Substantia nigra (tissue), 51 donors: ENCODE measurements at places on chromosomes 16 and 17.

GRCh38 chr16:50681021-50681885 lies at the start of gene SNX20:
SNX20 (minus strand) TSS chr16:50681312; CDS start chr16:50677526, 3,786 bp downstream.
- DNase-seq: no peak

GRCh38 chr16:64951193-64951592 lies 170.7 kb downstream of the CDH11 start:
- DNase-seq: no peak

DNA sequence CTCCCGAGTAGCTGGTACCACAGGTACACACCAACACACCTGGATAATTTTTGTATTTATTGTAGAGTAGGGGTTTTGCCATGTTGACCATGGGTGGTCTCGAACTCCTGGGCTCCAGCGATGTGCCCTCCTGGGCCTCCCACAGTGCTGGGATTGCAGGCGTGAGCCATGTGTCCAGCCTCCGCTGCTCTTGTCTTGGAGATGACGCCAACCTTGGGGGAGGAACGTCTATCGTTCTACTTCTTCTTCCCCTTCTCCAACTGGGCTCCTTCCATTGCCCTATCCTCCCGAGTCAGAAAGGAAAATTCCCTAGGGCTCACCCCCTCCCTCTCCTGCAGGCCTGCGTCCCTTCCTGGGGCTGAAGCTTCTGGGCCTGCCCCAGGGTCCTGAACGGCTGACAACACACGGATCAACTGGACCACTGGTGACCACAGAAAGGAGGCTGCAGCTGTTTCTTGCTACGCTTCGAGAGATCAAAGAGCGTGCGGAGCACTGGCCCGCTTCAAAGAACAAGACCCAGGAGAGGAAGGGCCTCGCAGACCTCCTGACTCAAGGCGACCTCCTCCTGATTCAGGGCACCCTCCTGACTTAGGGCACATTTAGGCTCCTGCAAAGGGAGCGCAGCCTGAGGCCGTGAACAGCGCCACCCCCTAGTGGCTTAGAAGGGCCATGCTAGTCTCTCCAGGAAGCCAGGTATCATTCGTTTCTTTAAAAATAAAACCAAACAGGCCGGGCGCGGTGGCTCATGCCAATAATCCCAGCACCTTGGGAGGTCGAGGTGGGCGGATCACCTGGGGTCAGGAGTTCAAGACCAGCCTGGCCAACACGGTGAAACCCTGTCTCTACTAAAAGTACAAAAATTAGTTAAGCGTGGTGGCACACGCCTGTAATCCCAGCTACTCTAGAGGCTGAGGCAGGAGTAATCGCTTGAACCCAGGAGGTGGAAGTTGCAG lies 48.5 kb upstream of the HELZ start:
- DNase-seq: peak; percentile 1

- peak; percentile 19 for DNase-seq
These were observed 7.2 kb downstream of the TIMM22 start for GRCh38 chr17:1003972-1004768.

GRCh38 chr17:34719569-34719968 lies 140.2 kb downstream of the TMEM132E start:
- DNase-seq: no peak

- no peak for DNase-seq
These were observed 2.5 kb upstream of the HEATR9 start for GRCh38 chr17:35870906-35871819.

DNA sequence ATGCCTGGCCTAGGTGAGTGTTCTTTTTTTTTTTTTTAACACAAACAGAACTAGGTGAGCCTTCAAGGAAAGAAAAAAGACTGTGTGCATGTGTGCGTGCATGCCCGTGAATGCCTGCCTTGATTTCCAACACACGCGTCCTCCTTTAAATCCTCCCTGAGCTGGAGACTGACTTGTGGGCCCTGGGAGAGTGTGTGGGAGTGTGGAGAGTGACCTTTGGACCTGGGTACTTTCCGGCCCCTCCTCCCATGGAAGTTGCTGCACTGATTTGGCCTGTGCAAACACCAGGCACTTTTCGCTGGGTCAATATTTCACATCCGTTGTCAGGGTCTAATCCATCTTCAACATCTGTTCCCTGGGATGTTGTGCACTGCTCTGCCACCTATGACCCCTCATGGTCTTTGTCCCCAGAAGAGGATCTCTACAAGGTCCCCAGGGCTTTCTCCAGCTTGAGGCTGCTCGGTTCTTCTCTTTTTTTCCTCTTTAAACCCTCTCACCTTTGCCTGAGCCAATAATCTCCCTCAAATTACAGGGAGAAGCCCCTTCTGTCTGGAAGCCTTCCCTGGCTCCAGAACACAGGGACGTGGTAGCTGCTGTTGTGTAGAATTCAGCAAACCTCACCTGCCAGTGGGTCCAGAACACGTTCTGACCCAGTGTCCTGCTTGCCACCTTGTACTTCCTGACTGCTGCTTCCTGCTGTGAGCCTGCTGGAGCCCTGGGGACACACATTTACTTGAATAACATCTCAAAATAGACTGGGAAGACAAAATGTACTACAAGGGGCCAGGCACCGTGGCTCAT lies 20.8 kb upstream of the ATP5MC1 start:
- no peak for DNase-seq

GRCh38 chr17:27511168-27511883 lies 55.1 kb downstream of the KSR1 start:
- no peak for DNase-seq

DNA sequence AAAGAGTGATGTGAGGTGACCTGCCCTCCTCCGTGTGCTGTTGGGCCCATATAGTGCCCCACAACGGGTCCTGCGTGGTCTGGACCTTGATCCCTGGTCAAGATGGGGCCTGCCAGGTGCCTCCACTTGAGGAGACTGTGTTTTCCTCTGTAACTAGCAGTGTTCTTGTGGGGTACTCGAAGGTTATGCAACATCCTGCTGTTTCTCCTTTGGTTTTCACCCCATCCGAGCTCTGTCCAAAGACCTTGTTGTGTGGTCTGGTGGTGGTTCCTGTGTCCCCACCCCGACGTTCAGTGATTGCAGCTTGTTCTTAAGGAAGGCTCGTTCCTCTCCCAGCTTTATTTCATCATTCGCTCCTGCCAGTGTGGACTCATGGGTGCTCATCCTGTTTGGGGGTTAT lies 38.7 kb upstream of the ZNF750 start:
- DNase-seq: no peak

DNA sequence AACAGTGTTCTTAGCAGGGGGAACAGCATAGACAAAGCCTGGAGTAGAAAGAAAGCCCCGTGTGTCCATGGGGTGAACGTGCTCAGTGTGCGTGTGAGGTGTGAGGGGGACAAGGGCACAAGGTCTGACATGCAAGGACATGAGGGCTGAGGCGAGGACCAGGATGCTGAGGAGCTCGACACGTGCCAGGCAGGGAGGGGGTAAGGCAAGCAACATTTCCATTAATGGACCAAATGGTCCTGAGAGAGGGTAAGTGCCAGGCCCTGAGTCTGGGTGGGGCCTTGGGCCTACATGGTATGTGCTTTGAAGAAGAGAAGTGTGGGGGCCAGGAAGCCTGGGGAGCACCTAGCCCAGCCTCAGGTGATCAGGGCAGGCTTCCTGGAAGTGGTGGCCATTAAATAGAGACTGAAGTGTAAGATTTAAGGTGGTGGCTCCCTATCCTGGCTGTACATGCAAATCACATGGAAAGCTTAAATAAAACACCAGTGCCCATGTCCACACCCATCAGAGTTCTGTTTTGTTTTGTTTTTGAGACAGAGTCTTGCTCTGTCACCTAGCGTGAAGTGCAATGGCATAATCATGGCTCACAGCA lies 29.3 kb downstream of the ADCY7 start:
- no peak for DNase-seq

- no peak for DNase-seq
These were observed 30.1 kb downstream of the HIC1 start for GRCh38 chr17:2084766-2085647.

DNA sequence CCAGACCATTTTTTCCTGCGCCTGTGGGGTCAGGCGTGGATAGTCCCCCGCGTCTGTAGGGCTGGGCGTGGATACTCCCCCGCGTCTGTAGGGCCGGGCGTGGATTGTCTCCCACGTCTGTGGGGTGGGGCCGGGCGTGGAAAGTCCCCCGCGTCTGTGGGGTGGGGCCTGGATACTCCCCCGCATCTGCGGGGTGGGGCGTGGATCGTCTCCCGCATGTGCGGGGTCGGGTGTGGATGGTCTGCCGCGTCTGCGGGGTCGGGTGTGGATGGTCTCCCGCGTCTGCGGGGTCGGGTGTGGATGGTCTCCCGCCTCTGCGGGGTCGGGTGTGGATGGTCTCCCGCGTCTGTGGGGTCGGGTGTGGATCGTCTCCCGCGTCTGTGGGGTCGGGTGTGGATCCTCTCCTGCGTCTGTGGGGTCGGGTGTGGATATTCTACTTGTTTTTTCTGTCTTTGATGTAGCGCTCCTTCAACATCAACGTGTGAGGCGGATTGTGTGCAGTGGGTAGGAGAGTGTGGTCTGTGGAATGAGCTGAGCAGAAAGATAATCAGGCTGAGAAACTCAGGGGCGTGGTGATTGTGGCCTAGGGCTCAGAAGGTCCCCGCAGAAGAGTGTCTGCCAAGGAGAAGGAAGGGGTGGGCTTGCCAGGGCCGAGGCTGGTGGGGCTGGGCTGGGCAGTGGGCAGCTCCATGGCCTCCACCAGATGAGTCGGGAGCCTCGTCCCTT lies 3.2 kb downstream of the GNPTG start:
- no peak for DNase-seq

DNA sequence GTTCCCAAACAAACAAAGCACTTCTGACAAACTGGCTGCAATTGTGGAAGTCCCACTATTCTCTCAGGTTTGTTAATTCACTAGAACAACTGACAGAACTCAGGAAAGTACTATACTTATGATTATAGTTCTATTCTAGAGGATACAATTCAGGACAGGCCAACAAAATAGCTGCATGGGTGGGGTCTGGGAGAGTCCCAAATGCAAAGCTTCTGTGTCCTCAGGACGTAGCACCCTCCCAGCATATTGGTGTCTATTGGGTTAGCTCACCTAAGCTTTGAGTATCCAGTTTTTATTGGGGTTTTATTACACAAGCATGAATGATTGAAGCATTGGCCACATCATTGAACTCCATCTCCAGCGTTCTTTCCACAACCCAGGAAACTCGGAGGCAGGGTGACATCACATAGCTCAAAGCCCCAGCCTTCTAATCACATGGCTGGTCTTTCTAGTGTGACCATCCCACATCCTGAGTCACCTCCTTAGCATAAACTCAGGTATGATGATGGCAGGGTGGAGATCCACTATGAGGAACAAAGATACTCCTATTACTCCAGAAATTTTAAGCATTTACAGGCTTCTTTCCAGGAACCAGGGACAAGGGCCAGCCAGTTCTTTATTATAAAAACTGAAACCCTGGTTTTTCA lies 43.9 kb upstream of the CCNF start:
- no peak for DNase-seq
